ENCODE measurements at places on chromosomes 11 and 22.

- no peak for DNase-seq
Measured at GRCh38 chr11:90476442-90477007, 253.7 kb upstream of the CHORDC1 start.

GRCh38 chr22:44773082-44773481 lies 20.7 kb downstream of the ARHGAP8 start:
- DNase-seq, result no peak

DNA sequence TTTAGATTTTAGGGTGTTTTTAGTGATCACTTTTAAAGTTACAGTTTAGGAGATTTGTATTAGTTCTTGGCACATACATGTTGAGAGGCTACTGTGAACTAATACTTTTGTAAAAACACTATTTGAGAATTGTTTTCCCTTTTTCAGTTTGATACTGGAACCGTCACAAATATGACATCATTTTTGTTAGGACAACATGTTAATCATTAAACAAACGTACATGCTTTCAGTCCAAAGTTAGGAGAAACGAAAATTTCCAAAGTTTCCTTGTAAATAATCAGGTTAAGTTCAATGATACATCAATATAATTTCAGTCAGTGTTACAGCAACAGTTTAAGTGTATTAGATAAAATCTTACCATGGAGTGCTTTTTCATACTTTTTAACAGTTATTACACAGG lies 53.1 kb downstream of the SPECC1L start:
- no peak for DNase-seq

DNA sequence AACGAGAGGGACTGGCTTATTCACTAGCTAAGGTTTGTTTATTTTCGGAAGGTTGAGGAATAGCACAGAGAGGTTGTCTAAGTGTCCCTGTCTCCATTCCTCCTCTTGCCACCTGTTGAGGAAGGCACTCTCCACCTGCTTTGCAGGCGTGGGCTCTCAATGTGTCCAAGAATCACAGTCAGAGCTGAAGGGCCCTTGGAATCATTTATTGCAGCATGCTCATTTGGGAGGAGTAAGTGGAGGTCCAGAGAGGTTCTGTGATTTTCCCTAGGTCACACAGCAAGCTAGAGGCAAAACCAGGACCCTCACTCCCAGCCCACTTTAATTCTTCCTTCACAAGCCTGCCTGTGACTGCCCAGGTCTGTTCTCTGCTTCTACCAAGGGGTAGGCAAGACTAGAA lies 21.3 kb downstream of the ZBTB16 start:
- no peak for DNase-seq
